Left lung (tissue), 14 donors: ENCODE measurements at places on chromosomes 6 and 20. TPM values are rescaled to one million over a fixed set of nuclear protein-coding genes. Genes with fewer than 3 reads are reported as not detected.

LKAAEAR1 gene
- 0.44 TPM for polyA plus RNA-seq

SAPCD1 gene
- polyA plus RNA-seq: 11.1 TPM

DUSP15 gene
- 8.5 TPM for polyA plus RNA-seq

ISM1 gene
- 12.2 TPM for polyA plus RNA-seq

NMBR gene
- 0.21 TPM for polyA plus RNA-seq

MYBL2 gene
- 19.3 TPM for polyA plus RNA-seq

PHF3 gene
- polyA plus RNA-seq: 65.5 TPM

PRDM1 gene
- polyA plus RNA-seq: 9.7 TPM

MCHR2 gene
- polyA plus RNA-seq: not detected

AKAP12 gene
- polyA plus RNA-seq: 125 TPM

NCOA7 gene
- 18.2 TPM for polyA plus RNA-seq

DNA sequence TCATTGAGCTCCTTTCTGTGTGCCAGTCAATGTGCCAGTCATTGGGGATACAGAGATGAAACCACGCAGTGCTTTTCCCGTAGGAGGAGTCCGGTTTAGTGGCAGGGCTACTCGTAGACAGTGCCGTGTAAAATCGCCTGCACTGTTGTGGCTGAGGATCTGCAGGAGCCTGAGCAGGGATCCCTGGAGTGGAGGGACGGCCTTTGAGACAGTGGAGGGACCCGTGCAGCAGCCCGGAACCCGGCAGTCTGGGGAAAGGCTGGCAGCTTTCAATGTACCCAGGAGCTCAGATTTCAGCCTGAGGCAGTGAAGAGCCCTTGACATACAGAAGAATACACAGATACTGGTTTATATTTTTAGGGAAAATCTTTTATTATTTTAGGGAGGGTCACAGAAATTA, 203.3 kb downstream of the ARID1B start:
- H3K36me3 ChIP-seq: no peaks in the 10 kb centered on the region
- peak; percentile 50 for DNase-seq
- H3K27ac ChIP-seq: no peak overlapping the region
- no peaks in the 10 kb centered on the region for H3K27me3 ChIP-seq
- no peak overlapping the region for H3K4me3 ChIP-seq

GRCh38 chr6:149014631-149015534, 268.1 kb downstream of the UST start:
- no peak for DNase-seq
- H3K4me3 ChIP-seq: no peak overlapping the region
- no peaks in the 10 kb centered on the region for H3K27me3 ChIP-seq
- H3K27ac ChIP-seq: no peak overlapping the region
- no peaks in the 10 kb centered on the region for H3K4me1 ChIP-seq

DNA sequence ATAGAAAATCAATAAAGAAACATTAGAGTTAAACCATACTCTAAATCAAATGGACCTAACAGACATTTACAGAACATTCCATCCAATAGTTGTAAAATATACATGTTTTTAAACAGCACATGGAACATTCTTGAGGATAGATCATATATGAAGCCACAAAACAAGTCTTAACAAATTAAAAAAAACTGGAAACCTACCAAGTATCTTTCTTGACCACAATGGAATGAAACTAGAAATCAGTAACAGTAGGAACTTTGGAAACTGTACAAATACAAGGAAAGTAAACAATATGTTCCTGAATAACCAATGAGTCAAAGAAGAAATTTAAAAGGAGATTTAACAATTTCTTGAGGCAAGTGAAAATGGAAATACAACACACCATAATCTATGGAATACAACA, 91.2 kb upstream of the GLP1R start:
- no peak overlapping the region for H3K27ac ChIP-seq
- H3K4me3 ChIP-seq: no peak overlapping the region
- no peak for DNase-seq
- no peaks in the 10 kb centered on the region for H3K27me3 ChIP-seq
- no peaks in the 10 kb centered on the region for H3K4me1 ChIP-seq

DNA sequence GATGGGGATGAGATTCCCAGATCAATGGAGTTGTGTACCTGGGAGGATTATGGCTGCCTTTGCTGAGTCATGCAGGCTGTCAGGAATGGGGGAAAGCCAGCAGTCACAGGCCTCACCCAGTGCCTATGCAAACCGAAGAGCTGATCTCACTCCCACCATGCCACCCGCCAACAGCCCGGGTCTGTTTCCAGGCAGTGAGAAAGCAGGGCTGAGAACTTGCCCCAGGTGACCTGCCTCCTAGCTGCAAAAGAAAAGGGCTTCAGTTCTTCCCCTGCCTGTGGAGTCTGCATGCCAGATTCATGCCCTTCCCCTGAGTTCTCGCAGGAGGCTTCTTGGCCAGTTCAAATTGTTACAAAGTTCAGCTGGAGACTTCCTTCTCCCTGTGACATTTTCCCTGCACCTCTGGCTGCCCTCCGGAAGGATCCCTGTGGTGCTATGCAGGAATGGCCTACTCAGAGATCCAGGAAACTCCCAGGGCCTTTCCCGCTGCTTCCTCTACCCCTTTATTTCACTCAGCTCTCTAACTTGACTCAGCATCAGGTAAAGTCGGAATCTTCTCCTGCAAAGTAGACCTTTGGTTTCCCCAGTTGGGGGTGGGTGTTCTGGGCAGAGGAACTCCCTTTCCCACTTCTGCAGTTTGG, 71.5 kb upstream of the B3GAT2 start:
- no peak overlapping the region for H3K4me3 ChIP-seq
- no peaks in the 10 kb centered on the region for H3K27me3 ChIP-seq
- no peaks in the 10 kb centered on the region for H3K4me1 ChIP-seq
- no peak for DNase-seq

- no peak for DNase-seq
- H3K4me3 ChIP-seq: no peak overlapping the region
- H3K4me1 ChIP-seq: peaks cover 10% of the 10 kb centered on the region
Observed at GRCh38 chr6:100469101-100469859, 4.6 kb upstream of the SIM1 start.

- no peak for DNase-seq
- no peaks in the 10 kb centered on the region for H3K4me1 ChIP-seq
- H3K4me3 ChIP-seq: no peak overlapping the region
- no peak overlapping the region for H3K27ac ChIP-seq
Observed at GRCh38 chr6:121485359-121485811, 49.9 kb downstream of the GJA1 start.

- peak; percentile 58 for DNase-seq
- H3K4me1 ChIP-seq: peaks cover 9% of the 10 kb centered on the region
- no peaks in the 10 kb centered on the region for H3K27me3 ChIP-seq
- H3K36me3 ChIP-seq: peaks cover 63% of the 10 kb centered on the region
- H3K27ac ChIP-seq: peak overlapping the region; percentile 99
Observed at GRCh38 chr6:32973144-32974015, 5.0 kb downstream of the BRD2 start.

- no peak overlapping the region for H3K4me3 ChIP-seq
- peak overlapping the region; percentile 10 for H3K27ac ChIP-seq
- no peak for DNase-seq
- H3K4me1 ChIP-seq: no peaks in the 10 kb centered on the region
Observed at GRCh38 chr6:141552031-141552430, 580.7 kb upstream of the GJE1 start.

DNA sequence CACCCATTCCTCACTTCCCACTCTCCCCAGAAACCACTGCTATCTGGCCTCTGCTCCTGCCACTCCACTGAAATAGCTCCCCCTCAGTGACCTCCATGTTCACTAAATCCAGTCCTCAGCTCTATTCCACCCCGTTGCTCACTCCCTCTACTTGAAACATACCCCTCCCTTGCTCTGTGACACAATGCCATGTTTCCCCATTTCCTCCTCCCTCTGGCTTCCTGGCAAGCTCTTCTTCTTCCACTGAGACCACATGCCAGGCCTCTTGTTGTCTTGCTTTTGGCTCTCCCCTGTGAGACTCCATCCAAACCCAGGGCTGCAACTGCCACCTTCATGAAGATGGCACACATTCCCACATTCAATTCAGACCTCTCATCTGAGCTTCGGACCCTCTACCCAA, 13.9 kb downstream of the TMEM151B start:
- no peaks in the 10 kb centered on the region for H3K36me3 ChIP-seq
- H3K27me3 ChIP-seq: peaks cover 49% of the 10 kb centered on the region
- no peak overlapping the region for H3K4me3 ChIP-seq
- H3K4me1 ChIP-seq: no peaks in the 10 kb centered on the region
- no peak for DNase-seq

DNA sequence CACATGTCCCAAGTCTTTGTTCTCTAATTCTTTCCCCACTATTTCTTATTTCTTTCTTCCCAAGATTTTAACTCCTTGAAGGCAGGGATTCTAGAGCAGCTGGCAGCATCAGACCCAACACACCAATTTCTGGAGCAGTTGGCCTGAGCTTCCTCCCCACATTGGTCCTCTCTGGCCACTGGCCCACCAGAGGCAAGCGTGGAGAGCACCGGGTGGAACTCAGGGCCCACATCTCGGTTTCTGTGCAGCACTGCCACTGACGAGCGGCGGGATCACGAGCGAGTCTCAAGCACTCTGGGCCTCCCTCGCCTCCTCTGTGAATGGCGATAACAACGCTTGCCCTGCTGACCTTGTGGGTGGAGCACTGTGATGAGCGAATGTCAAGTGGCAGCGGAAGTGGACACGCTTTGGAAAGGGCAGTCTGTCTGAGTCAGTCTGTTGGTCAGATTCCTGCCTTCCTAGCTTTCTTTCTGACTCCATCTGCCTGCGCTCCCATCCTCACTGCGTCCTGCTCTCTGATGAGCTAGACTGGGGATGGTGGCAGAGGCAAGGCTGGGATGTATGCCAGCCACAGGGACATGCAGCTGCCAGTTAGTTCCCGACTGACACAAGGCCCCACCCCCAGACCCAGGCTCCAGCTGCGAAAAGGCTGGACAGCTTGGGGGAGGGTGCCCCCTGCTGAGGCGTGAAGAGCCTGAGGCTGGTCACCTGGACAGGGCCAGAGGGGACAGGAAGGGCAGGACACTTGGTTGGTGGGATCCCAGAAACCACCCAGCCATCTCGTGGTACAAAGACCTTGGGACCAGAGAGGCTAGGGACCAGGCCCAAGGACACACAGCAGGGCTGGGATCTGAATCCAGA, 4.5 kb upstream of the SPDEF start:
- no peak overlapping the region for H3K4me3 ChIP-seq
- no peaks in the 10 kb centered on the region for H3K36me3 ChIP-seq
- no peaks in the 10 kb centered on the region for H3K27me3 ChIP-seq
- H3K4me1 ChIP-seq: no peaks in the 10 kb centered on the region

GRCh38 chr6:33289784-33290315, 449 bp downstream of the PFDN6 start:
- H3K4me1 ChIP-seq: peaks cover 14% of the 10 kb centered on the region
- H3K27me3 ChIP-seq: no peaks in the 10 kb centered on the region
- no peak for DNase-seq
- H3K36me3 ChIP-seq: no peaks in the 10 kb centered on the region
- H3K4me3 ChIP-seq: peak overlapping the region; percentile 83
- peak overlapping the region; percentile 68 for H3K27ac ChIP-seq

DNA sequence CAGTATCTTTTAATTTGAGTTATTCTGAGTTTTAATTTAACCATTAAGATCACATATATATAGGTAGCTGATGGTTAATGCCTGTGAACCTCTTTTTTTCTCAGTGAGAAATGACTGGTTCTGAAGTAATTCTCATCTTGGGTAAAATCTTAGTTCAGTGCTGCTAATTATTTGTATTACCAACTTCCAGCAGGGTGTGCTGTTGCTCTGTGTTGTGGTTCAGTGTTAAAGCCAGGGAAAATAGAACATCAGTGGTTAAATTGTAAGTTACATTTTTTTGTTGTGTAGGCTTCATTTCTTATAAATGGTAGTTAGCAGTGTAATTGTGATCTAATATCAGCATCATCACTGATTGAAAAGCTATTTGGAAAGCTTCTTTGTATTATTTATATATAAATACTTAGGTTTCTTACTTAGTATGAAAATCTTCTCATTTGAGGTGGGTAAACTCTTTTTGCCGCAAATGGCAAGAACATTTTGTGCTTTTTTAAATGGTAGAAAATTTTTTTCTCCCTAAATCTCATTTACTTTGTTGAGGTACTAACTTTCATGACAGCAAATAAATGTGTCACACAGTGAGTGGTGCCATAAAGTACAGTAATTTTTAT, 43.7 kb downstream of the CDC5L start:
- H3K4me1 ChIP-seq: no peaks in the 10 kb centered on the region
- DNase-seq: peak; percentile 61
- H3K27me3 ChIP-seq: no peaks in the 10 kb centered on the region
- no peak overlapping the region for H3K27ac ChIP-seq
- no peak overlapping the region for H3K4me3 ChIP-seq
- H3K36me3 ChIP-seq: no peaks in the 10 kb centered on the region

DNA sequence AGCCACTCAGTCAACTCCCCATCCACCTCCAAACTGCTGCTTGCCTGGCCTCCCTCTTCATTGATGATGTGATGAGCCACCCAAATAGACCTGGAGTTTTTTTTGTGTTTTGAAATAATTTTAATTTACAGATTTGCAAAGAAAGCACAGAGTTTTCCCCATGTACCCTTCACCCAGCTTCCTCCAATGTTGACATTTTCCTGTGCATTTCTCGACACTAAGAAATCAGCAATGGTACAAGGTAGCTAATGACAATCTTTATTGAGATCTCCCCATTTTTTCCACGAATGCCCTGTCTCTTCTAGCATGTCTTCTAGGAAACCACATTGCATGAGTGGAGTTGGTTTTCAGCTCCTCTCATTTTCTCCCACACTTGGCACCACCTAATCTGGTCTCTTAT, 30.1 kb downstream of the PPP1R14C start:
- H3K4me3 ChIP-seq: no peak overlapping the region
- no peaks in the 10 kb centered on the region for H3K36me3 ChIP-seq
- H3K27ac ChIP-seq: no peak overlapping the region

DNA sequence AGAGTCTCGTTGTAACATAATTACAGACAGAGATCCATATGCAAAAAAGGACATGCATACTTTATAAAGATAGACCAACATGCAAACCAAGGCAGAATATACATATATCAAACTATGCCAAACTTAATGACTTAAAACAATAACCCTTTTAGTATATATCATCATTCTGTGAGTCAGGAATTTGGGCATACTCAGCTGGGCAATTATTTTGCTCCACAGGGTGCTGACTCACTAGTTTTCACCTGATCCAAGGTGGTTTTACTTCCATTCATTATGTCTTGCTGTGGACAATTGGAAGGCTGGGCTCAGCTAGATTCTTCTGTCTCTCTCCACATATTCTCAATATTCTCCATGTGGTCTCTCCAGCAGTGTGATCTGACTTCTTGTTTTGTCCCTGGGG, 41.2 kb upstream of the RNF146 start:
- no peaks in the 10 kb centered on the region for H3K27me3 ChIP-seq
- no peak for DNase-seq
- H3K4me1 ChIP-seq: no peaks in the 10 kb centered on the region
- no peak overlapping the region for H3K27ac ChIP-seq
